ENCODE measurements at places on chromosomes 3 and 15.

DNA sequence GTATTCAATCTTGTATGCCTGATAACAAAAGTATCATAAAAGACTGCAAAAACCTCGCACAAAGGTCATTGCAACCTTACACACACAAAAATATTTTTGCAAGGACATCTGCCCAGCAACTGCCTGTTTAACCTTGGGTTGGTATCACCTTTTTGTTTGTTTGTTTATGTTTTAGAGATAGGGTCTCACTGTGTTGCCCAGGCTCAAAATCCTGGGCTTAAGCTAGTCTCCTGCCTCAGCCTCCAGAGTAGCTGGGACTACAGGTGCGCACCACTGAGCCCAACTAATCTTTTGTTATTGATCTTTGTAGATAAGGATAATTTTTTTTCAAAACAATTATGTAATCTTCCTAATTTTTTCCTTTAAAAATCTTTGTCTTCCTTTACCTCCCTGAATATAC is 54.2 kb downstream of the SPTSSB start:
- DNase-seq, result no peak

DNA sequence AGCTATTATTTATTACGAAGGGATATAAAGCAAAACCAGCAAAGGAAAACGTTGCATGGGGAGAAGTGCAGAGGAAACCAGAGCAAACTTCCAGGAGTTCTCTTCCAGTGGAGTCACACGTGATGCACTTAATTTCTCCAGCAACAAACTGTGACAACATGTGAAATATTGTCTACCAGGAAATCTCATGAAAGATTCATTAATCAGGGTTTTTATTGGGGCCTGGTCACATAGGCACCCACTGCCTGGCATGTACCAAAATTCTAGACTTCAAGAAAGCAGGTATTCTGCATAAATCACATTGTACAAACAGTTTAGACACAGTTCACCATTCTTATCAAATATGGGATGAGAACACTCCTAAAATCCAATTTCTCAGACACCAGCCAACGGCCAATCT is 5.4 kb upstream of the TFG start:
- DNase-seq, result no peak

- DNase-seq, result no peak
These were observed 3.3 kb downstream of the GTF2A2 start for GRCh38 chr15:59654046-59654445.

DNA sequence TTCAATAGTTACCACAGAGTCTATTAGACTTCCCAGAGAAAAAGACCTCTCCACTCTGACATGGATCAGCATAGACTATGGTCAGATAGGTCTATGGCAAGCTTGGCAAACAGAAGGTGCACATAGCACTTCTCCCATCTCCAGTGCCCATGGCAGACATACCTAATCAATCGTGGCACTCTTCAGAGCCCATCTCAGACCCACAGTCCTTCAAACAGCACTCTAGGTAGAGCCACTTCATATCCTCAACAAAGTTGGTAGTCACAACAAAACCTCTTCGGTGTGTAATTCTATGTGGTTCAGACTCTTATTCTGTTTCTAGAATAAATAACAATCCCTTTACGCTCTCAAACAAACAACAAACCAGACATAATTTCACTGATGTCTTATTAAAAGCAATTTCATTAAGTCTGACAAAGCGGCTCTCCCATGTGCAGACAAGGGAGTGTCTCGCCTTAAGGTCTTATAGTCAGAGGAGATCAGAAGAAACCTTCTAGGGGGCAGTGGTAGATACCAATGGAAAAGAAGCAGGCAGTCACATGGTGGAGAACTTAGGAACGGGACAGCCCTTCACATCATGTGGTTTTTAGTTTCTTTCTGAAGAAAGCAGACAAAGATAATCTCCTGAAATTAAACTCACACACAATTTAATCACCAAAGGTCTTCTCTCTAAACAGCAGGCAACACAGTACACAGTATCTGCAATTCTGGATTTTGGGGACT is 483.4 kb downstream of the FOXP1 start:
- no peak for DNase-seq

- no peak for DNase-seq
These were observed 51.3 kb downstream of the TIPARP start for GRCh38 chr3:156725682-156726081.

- no peak for DNase-seq
These were observed 45.3 kb downstream of the CCDC33 start for GRCh38 chr15:74281147-74282133.

DNA sequence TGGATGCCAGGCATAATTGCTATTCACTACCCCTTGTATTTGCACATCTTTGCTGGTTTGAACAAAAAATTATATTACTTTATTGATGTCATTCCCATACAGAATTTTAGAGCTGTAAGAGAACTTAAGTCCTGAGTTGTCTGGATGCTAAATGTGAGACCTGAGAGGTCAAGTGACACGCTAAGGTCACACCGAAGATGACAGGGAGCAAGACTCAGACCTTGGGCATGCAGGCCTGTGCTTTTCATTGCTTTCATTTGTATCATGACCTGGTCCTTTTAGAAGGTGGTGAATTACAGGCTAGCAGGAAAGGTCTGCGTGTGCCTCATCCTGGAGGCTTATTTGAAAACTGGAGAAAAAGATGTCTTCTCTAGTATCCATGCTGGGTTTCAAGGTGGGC is 312.0 kb upstream of the RASGRP1 start:
- DNase-seq, result no peak

- no peak for DNase-seq
These were observed 58.5 kb downstream of the DCUN1D1 start for GRCh38 chr3:182921665-182922355.

- no peak for DNase-seq
These were observed 157.9 kb downstream of the FOXP1 start for GRCh38 chr3:71425491-71426071.

DNA sequence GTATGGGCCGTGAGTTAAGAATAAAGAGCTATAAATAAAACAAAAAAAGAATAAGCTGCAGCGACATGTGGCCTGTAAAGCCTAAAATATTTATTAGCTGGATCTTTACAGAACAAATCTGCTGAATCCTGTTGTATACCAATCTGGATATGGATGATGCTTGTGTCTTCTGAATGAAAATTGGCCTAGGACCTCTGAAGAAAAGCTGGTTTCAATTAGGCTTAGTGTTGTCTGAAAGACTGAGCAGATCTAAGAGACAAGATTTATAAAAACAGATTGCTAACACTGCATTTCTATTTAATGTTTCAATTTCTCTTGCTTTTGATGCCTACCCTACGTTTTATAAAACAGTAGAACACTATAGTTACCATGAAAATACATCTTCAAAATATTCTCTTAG is 57.9 kb downstream of the ST3GAL6 start:
- no peak for DNase-seq

DNA sequence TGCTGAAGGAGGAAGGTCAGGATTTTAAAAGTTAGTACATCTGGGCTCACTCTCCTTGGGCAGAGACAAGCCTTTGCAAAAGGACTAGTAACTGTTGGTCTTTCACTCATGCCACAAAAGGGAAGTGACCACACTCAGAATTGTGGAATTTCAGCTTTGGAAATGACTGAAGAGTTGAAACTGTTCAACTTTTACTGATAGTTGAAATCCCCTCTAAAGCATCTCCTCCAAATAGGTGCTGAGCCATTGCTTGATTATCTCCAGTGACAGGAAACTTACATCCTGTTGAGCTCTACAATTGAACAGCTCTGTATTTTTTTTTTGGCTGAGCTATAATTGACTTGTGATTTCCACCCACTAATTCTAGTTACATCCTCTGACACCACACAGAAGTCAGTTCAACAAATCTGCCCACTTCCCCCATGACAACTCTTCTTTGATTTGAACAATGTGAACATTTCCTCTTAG is 254.8 kb upstream of the TPRG1 start:
- DNase-seq, result no peak

GRCh38 chr3:23459889-23460546 is 256.9 kb downstream of the UBE2E2 start:
- no peak for DNase-seq

GRCh38 chr3:195401943-195402342 is 40.9 kb downstream of the ACAP2 start:
- DNase-seq, result no peak

- no peak for DNase-seq
These were observed 24.7 kb upstream of the TM4SF4 start for GRCh38 chr3:149449799-149450198.

DNA sequence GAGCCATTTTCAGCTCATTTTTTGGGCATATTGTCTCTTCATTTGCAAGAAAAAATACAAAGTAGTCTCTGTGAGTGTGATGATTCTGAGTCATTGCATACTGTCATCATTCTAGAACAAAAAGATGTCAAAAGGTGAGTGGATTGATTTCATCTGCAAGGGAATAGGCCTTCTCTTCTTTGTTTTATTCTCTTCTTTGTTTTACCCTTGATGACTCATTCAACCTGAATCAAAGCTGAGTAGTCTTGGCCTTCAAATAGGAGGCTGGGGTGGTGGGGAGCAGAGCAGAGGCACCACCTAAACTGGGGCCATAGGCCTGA is 25.4 kb downstream of the CYP19A1 start:
- no peak for DNase-seq

- DNase-seq, result no peak
These were observed 163.7 kb downstream of the PLD1 start for GRCh38 chr3:171646357-171647133.

DNA sequence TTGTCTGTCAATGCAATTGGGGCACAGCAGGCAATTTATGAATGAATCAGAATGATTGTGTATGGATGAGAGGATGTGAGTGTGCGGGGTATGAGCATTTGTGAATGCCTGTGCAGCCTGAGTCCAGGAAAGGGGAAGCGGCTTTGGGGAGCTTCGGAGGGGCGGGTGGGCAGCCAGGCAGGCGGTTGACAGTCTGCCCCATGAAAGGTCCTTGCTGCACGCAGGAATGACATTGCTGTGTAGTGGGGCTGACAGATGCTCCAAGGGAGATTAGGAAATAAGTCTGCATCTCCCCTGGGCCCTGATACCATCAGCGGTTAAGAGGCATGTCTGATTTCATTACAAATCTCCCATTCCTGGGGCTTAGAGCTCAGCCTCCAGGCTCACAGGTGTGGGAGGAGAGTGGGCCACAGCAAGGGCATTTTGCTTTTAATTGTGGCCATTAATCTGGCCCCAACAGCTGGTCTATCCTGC is 26.4 kb upstream of the TSPAN3 start:
- no peak for DNase-seq

DNA sequence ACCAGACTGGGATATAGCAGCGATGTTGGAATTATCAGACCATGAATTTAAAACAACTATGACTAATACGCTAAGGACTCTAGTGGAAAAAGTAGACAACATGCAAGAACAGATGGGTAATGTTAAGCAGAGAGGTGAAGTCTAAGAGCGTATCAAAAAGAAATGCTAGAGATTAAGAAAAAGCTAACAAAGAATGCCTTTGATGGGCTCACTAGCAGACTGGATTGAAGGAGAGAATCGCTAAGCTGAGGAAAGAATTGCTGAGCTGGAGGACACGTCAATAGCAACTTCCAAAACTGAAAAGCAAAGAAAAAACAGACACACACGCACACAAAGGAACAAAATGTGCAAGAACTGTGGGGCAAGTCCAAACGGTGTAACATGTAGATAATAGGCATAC is 20.0 kb upstream of the CMTM6 start:
- no peak for DNase-seq

DNA sequence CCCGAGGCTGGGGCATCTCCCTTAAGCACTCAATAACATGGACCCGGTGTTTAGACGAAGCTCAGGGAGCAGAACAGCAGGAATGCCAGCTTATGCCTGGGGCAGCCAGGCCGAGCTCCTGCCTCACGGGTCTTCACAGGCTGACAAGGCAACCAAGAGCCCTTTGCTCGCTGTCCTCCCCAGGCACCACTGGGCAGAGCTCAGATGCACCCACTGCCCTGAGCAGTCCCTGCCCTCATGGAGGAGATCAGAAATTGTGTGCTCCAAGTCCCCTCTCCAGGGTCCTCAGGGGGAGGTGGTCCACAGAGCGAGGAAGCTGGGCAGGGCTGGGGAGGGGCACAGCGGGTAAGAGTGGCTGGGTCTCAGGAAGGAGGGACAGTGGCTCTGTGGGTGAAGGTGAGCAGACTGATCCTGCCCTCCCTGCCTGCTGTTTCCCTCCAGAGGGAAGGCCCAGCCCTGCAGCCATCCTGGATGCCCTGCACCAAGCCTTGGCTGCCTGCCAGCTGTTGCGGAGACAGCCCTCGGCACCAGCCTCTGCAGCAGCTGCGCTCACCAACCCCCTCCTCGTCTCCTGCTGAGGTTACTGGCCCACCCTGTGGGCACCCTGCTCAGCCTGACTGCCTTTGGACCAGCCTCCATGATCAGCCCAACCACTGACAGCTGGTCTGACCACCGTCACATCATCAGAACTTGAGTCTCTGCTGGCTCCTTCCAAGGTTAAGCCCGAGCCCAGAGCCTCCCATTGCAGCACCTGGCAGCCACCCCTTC is 21.1 kb upstream of the GP9 start:
- no peak for DNase-seq

- DNase-seq, result no peak
These were observed 175.5 kb downstream of the CFAP20DC start for GRCh38 chr3:58874248-58874741.

DNA sequence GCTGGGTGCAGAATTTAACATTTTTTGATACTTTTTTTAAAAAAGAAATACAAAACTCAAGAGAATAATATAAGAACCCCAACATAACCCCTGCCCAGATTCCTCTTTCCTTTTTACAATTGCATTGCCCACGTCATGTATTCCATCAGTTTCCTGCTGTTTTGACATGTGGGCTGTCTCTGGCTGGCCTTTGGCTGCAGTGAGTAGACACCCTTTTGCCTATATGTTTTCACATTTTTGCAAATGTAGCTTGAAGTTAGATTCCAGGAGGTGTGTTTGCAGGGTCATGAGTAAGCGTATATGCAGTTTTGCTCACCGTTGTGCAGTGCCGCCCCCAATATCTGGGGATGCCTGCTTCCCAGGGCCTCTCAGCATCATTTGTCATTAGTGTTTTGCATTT is 28.0 kb upstream of the ATP10A start:
- DNase-seq, result no peak

DNA sequence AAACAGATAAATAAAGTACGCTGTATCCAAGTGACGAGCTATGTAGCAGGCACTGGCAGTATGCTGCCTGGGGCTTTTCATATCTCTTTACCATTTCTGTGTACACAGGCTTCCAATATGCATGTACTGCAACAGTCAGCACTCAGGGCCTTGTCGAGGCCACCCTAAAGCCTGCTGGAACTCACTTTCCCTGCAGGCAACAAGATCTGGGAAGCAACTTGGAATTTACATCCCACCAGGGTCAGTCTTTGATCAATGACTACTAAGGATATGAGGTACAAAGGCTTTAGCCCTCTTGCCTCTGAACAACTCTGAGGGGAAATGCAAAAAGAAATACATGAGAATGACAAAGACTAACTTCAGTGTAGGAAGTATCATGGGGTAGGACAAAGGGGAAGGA is 101.8 kb upstream of the ARL6 start:
- DNase-seq, result no peak

- DNase-seq, result no peak
These were observed 323.0 kb downstream of the ROBO2 start for GRCh38 chr3:77362936-77363335.

DNA sequence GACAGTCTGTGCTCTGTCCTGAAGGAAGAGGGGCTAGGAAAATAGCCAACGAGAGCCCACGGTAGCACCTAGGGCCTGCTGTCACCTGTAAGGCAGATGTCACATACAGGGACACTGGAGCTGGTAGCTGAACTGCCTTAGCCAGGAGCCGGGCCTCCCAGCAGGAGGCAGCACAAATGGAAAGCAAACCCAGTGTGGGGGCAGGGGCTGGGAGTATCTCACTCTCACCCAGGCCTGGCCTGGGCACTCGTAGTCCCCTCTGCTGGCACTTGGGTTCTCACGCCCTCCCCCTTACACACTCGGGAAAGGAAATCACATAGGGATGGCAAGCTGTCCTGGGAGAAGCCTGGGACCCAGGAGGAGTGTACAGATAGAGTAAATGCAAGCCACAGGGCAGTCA is 173.1 kb upstream of the CHRNA7 start:
- DNase-seq, result no peak

GRCh38 chr3:194584866-194585265 is 48.4 kb downstream of the TMEM44 start:
- DNase-seq, result no peak
